Calu3 (cell line): ENCODE measurements at places on chromosomes 4 and X.

GRCh38 chr4:29908276-29908675 is 811.9 kb upstream of the PCDH7 start:
- DNase-seq, result no peak

DNA sequence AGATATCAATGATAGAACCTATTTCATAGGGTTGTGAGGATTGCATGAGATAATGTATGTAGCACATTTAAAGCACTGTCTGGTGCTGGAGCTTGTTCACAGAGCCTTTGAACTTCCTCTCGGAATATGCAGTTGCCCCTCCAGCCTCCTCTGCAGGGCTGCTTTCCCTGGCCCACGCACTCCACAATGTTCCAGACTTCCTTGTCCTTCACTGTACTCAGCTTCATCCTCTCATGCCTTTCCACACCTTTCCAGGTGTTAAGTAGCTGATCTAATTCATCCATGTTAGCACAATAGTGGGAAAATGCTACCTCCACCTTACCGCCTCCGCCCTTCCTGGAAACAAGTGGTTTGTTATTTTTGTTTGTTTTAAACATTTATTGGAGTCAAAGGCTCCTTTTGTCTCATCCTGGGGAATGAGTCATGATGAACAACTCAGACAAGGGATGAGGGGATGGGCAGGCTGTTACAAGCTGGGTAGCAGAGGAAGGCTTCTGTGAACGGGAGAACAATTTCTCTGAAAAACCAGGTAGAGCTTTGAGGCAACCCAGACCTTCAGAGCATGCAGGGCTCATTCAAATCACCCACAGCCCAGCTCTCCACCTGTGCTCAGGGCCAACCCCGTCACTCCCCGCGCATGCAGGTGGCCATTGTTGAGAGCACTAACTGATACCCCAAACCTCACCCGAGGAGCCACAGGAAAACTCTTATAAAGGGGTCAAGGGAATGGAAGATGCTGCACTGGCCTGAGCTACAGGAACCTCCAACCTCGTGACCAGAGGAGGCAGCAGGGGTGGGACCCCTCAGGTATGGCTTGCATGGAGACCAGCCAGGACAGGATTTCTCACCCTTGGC is 84.9 kb upstream of the TBL1X start:
- DNase-seq, result peak; percentile 38

DNA sequence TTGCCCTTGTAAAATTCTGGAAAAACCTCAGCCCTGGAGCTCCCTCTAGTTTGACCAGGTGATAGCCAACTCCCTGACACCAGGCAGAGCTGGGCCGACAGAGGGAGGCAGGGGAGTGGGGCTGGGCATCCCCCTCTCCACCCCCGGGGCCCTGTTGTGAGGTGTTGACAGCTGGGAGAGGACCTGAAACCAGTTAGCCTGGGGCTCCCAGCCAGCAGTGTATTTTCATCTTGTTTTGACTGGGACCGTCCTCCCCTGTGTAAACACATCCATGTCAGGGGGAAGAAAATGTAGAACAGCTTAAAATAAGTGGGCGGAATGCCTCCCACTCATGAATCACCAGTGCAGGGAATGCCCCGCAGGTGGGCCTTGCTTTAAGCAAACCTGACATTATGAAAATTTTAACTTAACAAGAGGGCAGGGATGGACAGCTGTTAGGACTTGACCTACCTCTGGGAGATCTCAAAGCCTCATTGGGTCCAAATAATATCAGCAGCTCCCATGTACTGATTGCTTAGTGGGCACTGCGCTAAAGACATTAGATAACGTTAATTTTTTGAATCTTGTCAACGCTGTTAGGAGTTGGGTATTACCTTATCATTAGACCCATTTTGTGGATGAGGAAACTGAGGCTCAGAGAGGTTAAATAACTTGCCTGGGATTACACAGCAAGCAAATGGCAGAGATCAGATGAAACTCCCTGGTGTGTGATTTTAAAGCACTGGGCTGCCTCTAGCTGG is 45.9 kb downstream of the TSC22D3 start:
- DNase-seq, result peak; percentile 21

DNA sequence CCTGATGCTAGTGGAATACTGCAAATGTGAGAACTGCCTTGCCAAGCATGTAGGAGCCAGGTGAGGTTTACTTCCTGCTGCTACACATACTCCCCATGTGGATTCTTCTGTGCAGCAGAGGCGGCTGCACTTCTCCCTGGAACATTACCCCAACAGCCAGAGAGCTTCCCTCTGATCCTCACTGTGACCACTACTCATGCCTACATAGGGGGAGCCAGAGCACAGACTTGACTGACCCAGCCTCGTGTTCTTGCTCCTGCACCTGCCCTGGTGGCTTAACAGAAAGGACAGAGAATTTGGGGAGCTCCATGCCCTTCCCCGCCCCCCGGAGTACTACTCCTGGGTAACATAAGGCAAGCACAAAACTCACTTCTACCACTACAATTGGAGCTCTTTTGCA is 38.4 kb downstream of the UGT2A2 start:
- DNase-seq, result no peak

DNA sequence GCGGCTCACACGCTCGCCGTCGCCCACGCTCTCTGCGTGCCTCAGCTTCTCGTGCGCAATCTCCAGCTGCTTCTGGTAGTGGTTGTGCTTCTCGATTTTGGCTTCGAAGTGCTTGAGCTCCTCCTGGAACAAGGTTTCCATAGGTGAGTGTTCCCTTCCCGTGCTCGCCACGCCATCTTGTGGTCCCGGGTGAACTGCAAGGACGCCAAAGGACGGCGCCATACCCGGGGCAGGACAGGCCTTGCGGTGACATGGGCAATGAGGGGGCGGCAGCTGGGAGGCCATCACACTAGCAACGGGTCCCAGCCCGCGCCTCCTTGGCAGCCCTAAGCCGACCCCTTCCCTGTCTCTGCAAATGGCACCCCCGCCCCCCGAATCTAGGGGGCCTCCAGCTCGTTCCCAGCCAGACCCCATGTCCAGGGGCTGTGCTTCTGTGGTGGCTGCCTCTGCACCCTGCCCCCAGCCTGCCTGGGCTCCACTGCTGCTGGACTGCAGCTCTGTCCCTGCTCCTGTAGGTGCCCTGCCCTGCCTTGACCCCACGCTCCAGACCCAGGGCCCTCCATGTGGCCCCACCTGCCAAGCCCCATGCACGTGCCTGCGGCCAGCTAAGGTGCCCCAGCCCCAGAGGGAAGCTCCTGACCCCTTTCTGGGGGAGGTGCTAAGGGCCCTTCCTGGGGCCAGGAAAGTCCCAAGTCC is 17.3 kb downstream of the LRPAP1 start:
- DNase-seq, result no peak

- DNase-seq, result no peak
These were observed 315.1 kb upstream of the ADGRL3 start for GRCh38 chr4:60885011-60885410.

GRCh38 chrX:107728371-107729099 is 47.1 kb downstream of the TSC22D3 start:
- DNase-seq, result no peak

- DNase-seq, result no peak
These were observed 584.4 kb downstream of the KLHL4 start for GRCh38 chrX:88101968-88102367.

DNA sequence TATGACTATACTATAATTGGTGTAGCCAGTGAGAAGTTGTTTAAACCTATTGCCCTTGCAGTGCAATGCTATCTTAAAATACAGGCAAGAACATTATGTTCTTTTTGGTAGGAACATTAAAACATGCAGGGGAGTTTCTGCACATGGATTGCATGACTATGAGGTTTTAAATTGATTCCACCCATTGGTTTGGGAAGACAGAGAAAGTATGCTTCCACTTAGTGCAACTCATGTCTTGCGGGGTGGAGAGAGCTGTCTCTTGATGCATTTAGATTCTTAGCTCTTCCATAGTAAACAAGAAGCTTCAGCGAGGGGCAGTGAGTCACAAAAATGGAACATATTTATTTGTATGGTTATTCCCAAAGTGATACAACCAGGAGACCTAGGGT is 39.5 kb upstream of the RASL11B start:
- DNase-seq, result no peak

- no peak for DNase-seq
These were observed 39.4 kb upstream of the PHOX2B start for GRCh38 chr4:41787931-41788330.

- DNase-seq, result no peak
These were observed 617 bp upstream of the PDHA1 start for GRCh38 chrX:19343085-19343534.

- no peak for DNase-seq
These were observed 42.6 kb upstream of the TADA2B start for GRCh38 chr4:7000421-7001176.

DNA sequence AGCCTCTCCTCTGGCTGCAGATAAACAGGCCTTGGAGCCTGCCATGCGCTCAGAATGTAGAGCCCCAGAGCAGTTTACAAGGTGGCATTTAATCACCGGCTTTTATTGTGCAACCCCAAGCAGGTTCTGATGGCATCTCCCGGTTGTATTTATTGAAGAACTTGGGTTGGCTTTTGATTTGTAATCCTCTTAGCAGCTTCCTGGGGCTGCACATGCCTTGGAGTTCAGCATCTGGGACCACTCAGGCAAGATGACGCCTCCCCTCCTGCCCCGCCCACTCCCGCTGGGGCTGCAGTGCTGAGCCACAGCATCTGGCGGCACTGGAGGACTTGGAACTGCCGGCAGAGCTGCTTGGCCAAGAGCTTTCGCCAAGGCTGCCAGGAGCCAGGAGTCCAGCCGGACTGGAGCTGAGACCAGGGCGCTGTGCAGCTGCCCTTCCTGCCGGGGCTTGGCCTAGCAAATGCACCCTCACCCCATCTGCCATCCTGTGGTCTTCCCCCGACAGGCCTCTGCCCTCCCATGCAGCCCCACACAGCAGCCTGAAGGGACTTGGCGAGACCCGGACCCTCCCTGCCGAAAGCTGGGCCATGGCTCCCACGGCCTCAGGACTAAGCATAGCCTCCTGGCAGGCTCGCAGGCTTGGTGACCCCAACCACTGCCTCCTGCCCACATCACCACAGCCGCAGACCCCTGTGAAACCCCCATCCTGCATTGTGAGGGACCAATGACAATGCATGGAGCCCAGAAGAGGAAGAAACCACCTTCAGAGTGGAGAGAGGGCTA is 5.4 kb downstream of the HTRA3 start:
- no peak for DNase-seq

DNA sequence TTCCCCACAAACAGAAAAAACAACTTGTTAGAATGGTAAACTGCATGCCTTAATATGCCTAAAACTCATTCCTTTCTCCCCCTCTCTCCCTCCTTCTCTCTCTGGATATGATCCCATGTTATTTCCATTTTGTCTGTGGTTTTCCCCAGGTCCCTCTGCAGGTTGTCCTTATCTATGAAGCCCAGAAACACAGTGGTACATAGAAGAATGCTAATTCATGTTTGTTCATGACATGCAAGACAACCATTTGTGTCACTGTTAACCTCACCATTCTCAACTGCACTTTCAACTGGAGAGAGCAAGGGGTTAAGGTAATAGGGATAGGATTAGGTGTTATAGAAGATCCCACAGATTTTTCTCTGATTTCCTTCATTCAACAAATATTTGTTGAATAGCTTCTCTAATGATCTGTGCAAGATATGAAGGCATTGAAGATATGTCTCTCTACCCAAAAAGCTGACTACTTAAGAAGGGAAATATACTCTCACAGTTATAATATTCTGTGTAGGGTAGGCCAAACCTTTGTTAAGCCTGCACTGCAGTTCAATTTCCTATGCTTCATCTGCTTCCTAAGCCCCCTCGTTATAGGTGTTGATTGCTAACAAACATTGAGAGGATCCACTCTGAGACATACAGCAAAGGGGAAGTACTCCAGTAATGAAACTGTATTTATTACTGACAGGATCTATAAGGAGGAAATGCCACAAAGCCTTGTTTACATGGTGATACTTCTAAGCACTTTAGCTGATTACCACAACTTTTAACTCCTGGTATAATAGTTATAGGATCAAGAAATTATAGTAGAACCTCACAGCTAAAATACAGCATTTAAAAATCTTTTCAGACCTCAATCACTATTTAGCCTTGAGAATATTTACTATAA is 96.1 kb downstream of the FRYL start:
- DNase-seq, result no peak

GRCh38 chr4:157072002-157072401 is 3.9 kb upstream of the GLRB start:
- no peak for DNase-seq

DNA sequence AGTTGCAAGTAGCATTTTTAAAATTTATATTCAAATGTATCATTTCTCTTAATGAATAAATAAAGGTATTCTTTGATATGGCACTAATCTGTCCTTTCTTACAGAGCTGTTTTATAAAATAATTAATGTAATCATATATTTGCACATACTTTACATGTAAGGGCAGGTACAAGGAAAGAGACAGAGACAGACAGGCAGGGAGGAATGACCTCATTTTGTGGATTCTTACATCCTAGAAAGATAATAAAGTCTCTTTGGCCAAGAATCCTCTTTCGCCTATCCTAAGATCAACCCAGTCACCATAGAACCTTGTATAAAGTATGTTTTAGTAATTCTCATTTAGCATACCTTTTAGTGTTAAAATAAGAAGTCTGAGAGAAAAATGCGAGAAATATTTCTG is 98.5 kb upstream of the CTSO start:
- DNase-seq, result no peak

- no peak for DNase-seq
These were observed 47.2 kb upstream of the TFDP3 start for GRCh38 chrX:133265331-133265730.

GRCh38 chr4:156217236-156217635 is 263.6 kb upstream of the CTSO start:
- no peak for DNase-seq

- DNase-seq, result peak; percentile 8
These were observed 763 bp downstream of the PYURF start for GRCh38 chr4:88522702-88523324.

DNA sequence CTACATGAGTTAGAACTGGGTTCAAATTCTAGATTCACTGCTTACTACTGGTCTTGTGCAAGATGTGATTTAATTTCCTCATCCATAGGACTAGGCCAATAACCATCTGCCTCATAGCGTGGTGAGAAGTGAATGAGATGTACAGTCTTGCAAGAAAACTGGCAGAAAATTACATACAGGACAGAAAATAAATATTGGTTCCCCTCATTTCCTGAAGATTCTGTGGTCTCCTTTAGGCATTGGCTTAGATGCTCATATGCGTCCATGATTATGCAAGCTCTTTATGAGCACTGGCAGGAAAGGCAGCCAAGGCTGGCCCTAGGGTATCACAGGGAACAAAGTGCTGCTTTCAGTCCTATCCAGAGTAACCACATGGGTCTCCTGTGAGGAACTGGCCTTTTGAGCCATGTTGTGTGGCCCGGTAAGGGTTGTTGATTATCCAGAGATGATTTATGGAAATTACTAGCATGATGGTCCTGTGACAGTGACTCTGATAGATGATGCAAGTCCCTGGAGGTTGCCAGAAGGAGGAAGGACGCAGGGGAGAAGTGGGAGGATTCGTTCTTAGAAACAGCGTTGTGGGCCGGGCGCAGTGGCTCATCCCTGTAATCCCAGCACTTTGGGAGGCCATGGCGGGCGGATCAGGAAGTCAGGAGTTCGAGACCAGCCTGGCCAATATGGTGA is 9.9 kb upstream of the MOB1B start:
- DNase-seq, result no peak

GRCh38 chrX:10010686-10011085 is 43.5 kb downstream of the CLDN34 start:
- DNase-seq, result no peak
